ENCODE measurements at places on chromosomes 16 and 17.

GRCh38 chr17:76726776-76727718 lies at the start of gene METTL23:
TSS of gene METTL23 (plus strand) at chr17:76726839. CDS start at chr17:76729711, 2,872 bp downstream.
- DNase-seq = peak; percentile 60

- DNase-seq = no peak
These were observed 30.7 kb upstream of the SSTR2 start for GRCh38 chr17:73133911-73134649.

- DNase-seq = no peak
These were observed 63.4 kb downstream of the GTF3C1 start for GRCh38 chr16:27486344-27486743.

- DNase-seq = no peak
These were observed 31.0 kb upstream of the MFSD6L start for GRCh38 chr17:8830141-8830540.

- DNase-seq = no peak
These were observed 241.8 kb upstream of the CACNG5 start for GRCh38 chr17:66593116-66593515.

DNA sequence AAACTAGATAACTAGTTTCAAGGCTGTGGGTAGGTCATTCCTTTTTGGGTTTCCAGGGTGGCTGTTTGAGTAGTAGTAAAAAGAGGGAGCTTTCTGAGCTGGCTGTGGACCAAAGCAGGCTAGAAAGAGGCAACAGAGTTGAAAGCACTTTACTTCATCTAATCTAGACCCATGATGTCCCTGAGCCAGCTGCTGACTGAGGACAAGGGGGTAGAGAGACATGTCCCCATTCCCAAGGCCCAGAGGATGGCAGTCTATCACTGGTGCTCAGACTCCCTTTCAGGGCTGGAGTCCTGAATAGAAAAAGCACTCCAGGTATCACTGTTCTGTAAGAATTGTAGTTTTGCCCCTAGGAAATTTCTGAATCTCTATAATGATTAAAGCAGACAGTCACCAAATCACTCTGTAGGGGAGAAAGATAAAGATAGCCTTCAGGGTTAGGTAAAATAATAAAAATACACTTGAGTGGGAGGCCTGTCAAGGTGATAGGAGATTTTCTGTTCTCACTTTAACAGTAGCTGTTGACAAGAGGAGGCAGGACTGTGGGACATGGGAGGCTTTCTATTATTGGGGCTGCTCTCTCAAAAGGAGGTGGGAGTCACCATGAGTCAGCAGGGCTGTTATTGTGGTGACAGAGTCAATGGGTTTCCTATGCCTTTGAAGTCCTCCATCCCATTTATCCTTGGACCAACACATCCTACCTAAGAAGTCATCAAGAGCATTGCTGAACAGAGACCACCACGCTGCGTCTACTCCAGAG lies 190.2 kb upstream of the MPHOSPH6 start:
- DNase-seq = no peak
